ENCODE measurements at places on chromosomes 16 and 17.

DNA sequence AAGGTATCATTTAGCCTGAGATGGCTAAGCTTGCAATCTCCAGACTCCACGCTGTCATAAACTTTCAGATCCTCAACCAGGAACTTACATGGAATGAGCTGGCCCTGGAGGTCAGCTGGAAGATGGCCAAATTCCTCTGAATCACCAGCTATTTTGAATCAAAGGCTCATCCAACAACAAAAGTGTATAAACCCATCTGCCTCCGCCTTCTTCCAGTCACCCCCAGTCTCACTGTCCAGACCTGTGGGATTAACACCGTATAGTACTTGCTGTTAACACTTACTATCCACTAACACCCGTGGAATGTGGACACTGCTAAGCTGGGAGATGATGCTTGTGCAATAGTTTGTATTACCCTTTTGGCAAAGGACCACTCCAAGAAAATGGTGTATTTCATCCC is 1.9 kb upstream of the LCMT1 start:
- peak; percentile 67 for DNase-seq

DNA sequence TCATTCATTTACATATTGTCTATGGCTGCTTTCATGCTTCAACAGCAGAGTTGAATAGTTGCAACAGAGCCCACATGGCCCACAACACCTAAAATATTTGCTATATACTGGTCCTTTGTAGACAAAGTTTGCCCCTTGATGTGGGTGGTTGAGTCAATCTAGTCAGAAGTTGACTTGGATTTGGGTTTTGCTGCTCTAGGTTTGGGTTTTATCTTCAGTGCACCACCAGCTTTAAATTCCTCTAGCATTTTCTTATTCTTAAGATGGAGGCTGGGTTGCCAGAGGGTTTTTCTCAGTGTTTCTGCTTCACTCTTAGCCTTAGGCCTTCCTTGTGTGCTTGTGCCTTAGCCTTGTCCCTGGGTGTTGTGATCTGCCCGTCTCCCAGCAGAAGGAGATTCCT is 51.0 kb downstream of the CCDC182 start:
- no peak for DNase-seq

- peak; percentile 92 for DNase-seq
Measured at GRCh38 chr17:37570527-37571093, 38.6 kb downstream of the SYNRG start.

- no peak for DNase-seq
Measured at GRCh38 chr17:74107107-74107506, 96.4 kb upstream of the RPL38 start.

- DNase-seq: peak; percentile 61
Measured at GRCh38 chr17:42843358-42843934, 934 bp upstream of the AOC2 start.

DNA sequence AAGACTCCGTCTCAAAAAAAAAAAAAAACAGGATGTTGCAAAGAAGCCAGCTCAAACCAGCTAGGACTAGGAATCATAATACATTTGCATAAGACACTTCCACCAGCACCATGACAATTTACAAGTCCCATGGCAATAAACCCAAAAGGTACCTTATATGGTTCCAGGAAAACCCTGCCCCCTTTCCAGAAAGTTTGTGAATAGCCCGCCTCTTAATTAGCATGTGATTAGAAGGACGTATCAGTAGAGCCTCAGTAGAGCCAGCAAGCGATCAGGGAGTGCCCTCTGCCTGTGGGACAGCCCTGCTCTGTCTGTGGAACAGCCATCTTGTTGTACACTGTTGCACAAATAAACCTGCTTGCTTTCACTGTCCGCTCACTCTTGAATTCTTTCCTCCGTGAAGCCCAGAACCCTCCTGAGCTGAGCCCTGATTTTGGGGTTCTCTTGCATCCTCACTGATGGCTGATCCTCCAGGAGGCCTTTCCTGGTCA is 14.0 kb downstream of the NUPR1 start:
- DNase-seq: no peak

- DNase-seq: no peak
Measured at GRCh38 chr16:424623-425081, 797 bp upstream of the RAB11FIP3 start.

- peak; percentile 45 for DNase-seq
Measured at GRCh38 chr16:9091867-9092281, 430 bp downstream of the HAPSTR1 start.

DNA sequence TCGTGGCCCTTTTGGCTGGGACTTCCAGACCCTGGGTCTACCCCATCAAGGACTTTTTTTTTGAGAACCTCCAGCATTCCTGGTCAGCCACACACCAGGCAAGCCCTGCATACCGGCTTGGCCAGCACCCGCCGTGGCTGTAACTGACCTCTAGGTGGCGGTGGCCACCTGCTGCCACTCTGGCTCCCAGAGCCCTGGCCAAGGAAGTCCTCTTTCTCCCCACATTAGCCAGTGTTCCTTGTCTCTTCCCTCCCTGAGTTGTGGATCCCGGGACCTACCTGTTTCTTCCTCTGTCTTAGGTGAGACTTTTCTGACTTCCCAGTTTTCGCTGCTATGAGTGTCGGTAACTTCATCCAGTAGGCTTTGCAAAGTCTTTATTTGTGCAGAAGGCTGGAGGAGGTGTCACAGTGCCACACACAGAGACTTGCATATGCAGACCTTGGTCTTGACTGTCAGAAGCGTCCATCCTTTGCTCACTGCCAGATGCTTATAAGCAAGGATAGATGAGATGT is 348.3 kb downstream of the CPPED1 start:
- peak; percentile 82 for DNase-seq

DNA sequence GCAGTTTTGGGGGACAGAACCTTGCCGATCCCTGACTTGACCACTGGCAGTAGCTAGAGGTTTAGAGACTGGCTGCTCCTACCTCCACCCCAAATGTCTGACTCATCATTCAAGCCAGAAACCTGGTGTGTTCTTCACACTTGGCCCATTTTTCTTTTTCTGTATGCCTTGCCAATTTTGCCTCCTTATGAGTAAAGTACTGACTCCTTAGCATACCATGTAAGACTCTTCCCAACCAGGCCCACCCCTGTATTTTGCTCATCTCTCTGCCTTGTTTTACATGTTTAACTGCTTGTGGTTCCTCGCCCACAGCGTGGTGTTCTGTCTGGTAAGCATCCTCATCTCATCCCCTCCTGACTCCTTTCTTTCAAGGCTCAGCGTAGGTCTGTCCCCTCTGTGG is 37.9 kb downstream of the NUP88 start:
- no peak for DNase-seq

DNA sequence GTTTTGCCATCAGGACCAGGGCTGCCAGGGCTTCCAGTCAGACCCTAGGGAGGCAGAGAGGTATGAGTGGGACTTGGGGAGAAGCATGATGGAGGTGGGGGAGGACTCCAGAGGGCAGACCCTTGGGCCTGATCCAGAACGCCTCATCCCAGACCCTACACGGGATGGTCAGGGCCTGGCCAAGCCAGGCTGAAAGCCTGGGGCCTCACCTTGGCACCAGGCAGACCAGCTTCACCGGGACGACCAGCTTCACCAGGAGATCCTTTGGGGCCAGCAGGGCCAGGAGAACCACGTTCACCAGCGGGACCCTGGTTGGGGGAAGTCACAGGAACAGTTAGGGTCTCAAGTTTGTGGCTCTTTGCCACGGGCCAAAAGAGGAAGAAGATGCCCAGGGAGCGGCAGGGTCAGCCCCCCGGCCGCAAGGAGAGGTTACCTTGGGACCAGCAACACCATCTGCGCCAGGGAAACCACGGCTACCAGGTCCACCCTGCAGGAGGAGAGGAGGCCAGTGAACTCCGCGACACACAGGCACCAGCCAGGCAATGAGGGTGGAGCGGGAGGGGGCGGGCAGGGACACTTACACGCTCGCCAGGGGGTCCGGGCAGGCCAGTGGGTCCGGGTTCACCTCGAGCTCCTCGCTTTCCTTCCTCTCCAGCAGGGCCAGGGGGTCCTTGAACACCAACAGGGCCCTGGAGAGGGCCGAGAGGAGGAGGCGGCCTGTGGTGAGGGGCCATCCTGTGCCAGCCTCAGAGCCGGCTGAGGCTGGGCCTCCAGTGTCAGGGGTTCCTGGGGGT is 7.1 kb downstream of the COL1A1 start:
- no peak for DNase-seq

DNA sequence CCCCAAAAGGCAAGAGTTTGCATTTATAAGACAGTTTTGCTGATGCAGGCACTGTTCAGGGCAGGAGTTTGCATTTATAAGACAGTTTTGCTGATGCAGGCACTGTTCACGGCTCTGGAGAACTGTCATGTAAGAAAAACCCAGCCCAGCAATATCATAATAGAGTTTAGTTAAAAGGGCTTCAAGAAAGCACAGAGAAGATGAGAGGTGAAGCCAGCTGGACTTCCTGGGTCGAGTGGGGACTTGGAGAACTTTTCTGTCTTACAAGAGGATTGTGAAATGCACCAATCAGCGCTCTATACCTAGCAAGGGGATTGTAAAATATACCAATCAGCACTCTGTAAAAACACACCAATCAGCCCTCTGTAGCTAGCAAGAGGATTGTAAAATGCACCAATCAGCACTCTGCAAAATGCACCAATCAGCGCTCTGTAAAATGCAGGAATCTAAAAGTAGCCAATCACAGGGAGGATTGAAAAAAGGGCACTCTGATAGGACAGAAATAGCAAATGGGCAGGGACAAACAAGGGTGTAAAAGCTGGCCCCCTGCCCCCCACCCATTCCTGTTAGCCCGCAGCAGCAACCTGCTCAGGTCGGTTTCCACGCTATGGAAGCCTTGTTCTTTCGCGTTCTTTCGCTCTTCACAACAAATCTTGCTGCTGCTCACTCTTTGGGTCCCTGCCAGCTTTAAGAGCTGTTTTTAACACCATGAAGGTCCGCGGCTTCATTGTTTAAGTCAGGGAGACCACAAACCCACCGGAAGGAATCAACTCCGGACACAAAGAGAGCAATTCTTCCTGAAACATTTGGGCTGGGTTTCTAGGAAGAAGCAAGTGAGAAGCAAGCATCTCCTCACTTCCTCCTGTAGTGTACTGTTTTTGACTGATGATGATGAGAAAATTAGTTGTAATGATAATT is 1.8 kb upstream of the CBX1 start:
- no peak for DNase-seq

GRCh38 chr17:63626551-63627180 is 4.4 kb downstream of the MAP3K3 start:
- DNase-seq: no peak

GRCh38 chr17:12900474-12900873 is 111.2 kb downstream of the ARHGAP44 start:
- DNase-seq: no peak
